ENCODE measurements at places on chromosomes 7 and 10.

DNA sequence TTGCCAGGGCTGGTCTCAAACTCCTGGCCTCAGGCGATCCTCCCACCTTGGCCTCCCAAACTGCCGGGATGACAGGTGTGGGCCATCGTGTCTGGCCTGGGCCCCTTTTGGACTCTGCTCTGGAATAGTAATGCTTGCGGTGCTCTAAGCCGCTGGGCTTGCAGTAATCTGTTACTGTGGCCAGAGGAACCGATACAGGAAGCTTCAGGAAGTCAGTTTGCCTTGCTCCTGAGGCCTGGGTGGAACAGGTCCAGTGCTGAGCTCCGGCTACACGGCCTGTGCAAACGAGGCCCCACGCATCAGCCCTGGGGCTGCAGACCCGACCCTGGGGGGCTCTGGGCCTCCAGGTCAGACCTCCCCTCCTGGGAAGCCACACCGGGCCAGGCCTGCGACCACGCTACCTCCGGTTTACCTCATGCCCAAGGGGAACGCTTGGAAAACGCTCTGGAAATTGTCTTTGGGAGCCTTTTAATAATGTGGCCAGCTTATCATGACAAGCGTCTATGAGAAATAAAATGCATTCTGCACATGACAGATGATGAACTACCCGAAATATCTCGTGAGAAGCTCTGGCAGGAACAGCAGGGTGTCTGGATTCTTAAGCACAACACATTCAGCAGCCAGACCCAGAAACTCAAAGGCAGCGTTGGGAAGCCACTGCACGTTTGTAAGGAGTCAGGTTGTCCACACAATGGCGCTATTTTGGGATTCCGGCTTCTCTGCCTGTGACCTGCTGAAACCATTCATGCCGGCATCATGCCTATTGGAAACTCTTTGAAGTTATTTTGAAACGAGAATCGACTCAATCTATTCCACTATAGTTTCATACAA, 10.1 kb upstream of the ADAP1 start:
- DNase-seq: no peak

DNA sequence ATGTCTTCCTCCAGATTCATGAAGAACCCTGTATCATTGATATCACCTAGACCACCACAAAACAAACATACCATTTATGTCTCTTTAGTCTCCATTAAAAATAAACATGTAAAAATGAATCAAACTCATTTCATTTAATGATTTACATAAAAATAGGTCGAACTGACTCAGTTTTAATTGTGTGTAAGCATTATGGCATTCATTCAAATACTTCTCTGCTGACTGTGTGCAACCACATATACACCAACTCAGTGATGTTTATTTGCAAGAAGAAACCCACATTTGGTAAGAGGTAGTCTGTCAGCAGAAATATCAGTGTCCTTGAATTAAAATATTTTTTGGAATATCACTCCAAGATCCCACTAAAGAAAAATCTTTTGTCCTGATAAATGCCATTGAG, 30.5 kb downstream of the ABCB1 start:
- no peak for DNase-seq

GRCh38 chr7:70325509-70326101, 727.3 kb downstream of the AUTS2 start:
- no peak for DNase-seq

DNA sequence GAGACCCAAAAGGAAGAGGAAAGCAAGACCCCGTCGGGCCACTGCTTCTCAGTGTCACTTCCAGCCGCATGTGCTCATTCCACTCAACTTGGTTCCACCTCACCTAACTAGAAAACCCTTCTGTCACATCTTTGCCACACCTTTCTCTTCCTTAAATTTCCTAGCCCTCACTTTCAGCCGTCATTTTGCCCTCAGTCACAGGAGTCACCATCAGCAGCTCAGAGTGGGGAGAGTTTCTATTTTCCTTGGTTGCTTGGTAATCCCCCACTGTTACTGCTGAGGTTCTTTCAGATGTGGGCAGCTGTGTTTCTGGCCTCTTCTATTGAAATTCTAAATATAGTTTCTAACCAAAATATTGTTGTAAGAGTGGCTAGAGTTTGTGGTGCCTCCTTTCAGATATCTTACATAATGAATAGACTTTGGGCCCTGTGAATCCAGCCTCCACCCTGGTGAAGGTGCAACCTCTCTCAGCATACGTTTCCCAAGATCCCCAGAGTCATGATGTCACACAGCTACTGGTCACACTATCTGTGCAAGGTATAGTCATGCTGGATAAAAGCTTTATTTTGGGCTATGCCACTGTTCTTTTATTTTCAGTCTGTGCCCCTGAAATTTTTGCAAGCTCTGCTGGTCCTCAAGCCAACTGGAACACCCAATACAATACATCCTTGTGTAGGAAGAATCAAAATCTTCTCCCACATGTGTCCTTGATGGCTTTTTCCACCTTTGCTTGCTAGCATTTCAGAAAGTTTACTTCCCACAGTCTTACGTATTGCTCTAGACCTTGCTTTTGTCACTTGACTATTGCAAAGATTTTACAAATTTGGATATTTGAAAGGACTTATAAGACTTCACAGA, 9.2 kb downstream of the AGBL3 start:
- no peak for DNase-seq

DNA sequence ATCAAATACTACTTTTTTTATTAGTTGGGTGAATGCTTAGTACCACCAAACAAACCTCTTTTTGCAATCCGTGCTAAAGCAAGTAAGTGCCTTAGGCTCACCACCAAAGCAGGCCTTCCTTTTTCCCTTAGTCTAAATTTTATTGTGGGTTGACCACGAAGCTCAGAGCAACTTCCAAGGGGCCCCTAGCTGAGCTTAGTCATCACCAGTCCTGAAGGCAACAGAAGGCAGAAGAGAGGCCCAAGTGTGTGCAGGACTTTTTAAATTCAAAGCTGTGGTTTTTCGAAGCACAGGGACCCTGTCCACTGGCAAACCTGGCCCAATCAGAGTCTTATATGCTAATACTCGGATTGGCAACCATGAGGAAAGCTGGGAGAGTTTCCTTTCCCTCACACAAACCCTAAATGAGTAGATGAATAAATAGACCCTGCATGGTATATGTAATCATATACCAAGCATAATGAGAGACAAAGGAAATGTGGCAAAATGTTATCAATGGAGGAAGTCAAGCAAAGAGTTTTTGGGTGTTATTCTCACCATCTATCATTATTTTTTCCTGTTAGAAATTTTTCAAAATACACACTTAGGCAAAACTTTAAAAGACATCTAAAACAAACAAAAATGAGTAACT, 453.2 kb upstream of the GALNT17 start:
- no peak for DNase-seq

GRCh38 chr7:47400741-47401206, 181.1 kb downstream of the TNS3 start:
- no peak for DNase-seq

- DNase-seq: no peak
Measured at GRCh38 chr10:77575271-77576006, 62.2 kb downstream of the KCNMA1 start.

DNA sequence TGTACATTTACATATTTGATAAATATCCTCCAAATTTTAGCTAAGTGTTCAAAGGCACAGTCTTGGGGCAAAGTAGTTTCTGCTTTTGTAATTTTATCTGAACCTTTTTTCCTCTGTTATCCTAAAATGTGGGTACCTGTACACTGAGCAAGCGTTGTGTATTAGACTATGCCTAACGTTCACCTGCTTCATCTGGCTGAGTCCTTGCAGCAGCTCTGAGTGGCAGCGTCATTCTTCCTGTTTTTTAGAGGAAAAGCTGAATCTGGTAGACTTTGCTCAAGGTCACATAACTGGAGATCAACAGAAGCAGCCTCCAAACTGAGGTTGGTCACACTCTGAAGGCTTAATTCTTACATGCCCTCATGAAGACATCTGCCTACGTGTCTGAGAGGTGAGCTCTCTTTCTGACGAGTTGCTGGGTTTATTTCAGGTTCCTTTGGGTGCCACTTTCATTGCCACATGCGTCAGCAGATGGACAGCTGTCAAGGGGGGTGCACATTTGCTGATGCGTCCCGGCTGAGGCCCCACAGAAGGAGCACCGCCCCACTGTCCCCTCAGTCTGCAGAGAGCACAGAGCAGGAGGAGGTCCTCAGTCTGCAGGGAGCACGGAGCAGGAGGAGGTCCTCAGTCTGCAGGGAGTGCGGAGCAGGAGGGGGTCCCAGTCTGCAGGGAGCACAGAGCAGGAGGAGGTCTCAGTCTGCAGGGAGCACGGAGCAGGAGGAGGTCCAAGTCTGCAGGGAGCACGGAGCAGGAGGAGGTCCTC, 406.5 kb upstream of the SHH start:
- no peak for DNase-seq

DNA sequence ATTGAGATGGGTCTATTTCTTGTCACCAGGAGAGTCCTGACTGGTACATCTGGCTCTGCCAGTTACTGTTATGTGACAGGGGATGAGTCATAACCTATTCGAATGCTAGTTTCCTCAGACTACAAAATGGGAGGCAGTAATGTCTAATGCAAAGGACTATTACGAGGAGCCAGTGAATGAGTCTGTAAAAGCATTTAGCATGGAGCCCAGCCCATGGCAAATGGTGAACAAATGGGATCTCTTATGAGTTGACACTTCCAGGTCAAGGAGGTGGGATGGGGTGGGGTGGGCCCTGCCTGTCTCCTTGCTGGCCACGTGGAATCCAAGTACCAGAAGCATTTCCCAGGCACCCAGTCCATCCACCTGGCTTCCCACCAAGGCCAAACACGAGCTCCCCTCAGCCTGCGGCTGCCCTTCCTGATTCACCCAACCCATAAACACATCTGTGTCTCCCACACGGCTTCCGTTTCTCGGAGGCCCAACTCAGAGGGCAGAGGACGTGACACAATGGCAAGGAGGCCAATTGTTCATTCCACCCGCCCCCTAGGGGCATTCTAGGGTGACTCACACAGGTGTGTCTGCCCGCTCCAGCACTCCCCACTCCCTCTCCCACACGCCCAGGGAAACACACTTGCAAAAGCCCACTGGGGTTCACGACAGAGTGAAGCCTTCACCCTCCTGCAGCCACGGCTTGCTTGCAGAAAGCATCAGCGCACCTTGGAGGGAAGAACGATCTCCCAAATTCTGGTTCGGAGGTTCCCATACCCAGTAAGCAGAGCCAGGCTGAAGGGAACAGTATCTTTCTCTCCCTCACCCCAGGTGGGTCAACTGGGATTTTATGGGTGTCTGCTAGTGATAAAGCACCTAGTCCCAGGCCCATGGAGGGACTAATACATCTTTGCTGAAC, 109.8 kb downstream of the SH3PXD2A start:
- peak; percentile 16 for DNase-seq

GRCh38 chr7:41131956-41132355, 570.9 kb downstream of the INHBA start:
- DNase-seq: no peak

DNA sequence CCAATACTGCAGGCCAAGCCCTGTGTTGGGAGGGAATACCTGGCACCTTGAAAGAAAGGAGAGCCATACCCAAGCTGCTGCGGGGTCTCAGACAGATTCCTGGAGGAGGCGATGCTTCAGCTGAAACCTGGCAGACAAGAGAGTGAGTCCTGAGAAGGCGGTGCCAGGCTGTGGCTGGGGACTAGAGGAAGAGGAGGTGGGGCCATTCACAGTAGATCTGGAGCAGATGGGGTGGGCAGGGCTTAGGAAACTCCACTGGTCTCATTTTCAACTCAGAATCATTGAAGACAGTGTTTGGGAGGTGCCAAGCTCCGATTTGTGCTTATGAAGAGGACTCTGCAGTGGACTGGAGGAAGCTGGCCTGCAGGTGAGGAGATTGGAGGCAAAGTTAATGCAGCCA, 236.3 kb upstream of the MKI67 start:
- DNase-seq: no peak

GRCh38 chr7:71173955-71174354, 42.0 kb downstream of the GALNT17 start:
- DNase-seq: no peak

GRCh38 chr7:92875719-92876118, 39.3 kb upstream of the CDK6 start:
- no peak for DNase-seq

- no peak for DNase-seq
Measured at GRCh38 chr10:15378569-15378968, 7.5 kb upstream of the FAM171A1 start.

DNA sequence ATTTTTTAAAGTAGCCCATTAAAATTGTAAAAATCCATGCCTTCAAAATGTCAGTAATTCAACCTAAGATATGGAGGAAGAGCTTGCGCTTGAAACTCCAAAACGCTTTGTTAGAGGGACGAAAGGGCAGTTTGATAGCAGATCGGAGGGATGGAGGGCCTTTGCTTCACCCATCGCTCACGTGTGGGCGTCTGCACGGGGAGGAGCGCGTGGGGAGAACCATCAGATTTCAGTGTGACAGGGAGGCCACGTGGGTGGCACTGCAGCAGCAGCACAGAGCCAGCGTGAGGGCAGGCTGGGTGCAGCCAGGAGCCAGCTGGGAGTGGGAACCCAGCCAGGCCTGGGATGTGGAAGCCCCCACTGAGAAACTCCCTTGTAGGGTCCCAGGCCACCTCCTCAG, 325.5 kb downstream of the PAXIP1 start:
- DNase-seq: no peak

DNA sequence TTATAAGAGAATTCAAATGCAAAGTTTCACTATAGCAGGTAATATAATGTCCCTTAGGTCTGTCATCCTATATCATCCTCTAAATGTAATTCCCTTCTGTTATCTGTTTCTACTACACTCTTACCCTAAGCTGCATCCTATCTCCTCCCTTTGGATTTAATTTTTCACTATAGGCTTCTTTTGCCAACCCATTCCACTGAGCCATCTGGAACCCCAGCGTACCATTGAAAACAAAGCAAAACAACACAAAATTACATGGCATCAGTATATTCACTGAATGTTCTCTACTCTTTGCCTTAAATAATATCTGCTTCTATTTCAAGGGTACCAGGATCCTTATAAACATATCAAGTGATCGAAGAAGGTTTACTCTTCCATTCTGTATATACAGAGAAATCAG, 1530.2 kb upstream of the LRRTM3 start:
- DNase-seq: no peak

GRCh38 chr10:76962851-76963250, 674.8 kb downstream of the KCNMA1 start:
- DNase-seq: no peak

- no peak for DNase-seq
Measured at GRCh38 chr10:78779339-78779955, 289.3 kb upstream of the ZMIZ1 start.

DNA sequence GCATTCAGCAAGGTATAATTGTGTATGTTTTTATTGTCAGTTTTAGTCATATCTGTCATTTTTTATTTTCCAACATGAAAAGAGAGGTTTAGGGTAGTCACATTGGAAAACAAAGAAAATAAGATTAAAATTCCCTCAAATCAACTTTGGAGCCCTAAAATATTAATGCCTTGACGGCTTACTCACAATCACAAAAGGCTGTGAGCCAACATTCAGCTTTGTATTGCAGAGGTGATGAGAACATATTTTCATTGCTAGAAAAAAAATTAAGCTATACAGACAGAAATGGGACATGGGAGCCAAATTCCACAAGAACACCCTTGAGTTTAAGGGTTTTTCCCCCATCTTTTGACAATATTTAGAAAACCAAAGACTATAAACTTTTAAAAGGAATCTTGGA, 30.2 kb downstream of the CALD1 start:
- no peak for DNase-seq

GRCh38 chr7:66768865-66769832, 28.6 kb downstream of the RABGEF1 start:
- no peak for DNase-seq
